Naive thymus-derived CD8-positive, alpha-beta T cell (primary cell): ENCODE measurements at places on chromosomes 3 and 15. TPM values are rescaled to one million over a fixed set of nuclear protein-coding genes. Genes with fewer than 3 reads are reported as not detected.
A peak's percentile ranks its signal among the peaks of the same experiment; 100 is the strongest.

The LMOD3 gene
- not detected for total RNA-seq

The ACAN gene
- not detected for total RNA-seq

The SEMA3B gene
- total RNA-seq: 1.0 TPM

The QTRT2 gene
- 35.7 TPM for total RNA-seq

The ARGFX gene
- not detected for total RNA-seq

The CX3CR1 gene
- total RNA-seq: 0.66 TPM

The PLA2G4E gene
- total RNA-seq: not detected

The VIPR1 gene
- total RNA-seq: 122 TPM

The P2RY13 gene
- not detected for total RNA-seq

The MLF1 gene
- total RNA-seq: not detected

DNA sequence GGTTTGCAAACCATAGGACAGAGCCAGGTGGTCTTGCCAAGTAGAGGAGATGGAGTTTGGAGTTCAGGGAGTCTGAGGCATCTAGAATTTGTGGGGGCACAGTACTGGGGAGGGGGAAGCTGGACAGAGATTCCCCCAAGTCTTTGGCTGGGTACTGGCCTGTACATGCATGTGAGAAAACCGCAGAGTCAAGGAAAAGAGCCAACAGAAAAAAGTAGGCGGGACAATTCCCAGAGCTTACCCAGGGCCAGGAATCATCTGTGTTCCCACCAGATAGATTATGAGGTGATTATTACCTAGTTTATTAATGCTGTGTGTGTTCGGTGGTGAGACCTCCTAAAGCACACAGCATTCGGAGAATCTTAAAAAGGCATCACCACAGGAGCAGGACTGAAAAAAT lies 11.3 kb downstream of the LYSMD4 start:
- no peak overlapping the region for H3K27ac ChIP-seq
- DNase-seq: no peak
- H3K4me3 ChIP-seq: no peak overlapping the region
- H3K27me3 ChIP-seq: no peaks in the 10 kb centered on the region

DNA sequence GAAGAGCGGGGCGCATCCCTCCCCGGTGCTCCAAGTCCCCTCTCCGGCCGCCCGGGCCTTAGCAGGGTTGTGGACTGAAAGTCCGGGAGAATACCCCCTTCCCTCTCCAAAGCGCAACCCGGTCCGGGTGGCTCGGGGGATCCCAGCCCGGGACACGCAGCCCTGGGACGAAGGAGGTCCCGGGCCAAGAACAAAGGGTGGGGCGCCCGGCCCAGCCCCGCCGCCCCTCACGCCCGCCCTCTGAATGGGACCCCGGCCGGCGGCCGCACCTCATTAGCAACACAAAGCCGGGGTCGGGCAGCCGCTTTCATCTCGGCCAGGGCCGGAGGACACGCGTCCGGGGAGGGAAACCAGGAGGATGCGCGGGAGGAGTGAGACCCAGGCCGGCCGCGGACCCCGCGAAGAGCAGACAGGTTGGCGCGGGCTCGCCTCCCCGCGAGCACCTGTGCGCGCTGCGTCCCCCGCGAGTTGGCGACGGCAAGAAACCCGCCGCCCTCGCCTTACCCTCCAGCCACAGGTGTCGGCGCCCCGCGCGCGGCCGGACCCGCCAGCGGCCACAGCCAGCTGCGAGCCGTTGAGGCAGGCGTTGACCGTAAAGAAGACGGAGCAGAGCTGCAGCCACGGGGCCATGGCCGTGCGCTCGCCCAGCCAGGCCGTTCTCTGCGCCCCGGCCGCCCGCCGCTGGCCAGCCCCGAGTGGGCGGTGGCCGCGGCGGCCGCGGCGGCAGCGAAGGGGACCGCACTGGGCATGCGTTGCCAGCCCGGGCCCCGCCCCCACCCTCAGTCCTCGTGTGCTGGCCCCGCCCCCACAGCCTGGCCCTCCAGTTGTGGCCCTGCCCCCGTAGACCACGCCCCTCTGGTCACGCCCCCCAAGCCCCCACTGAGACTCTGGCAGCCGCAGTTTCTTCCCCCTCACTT lies at the start of gene IL17RD:
TSS of gene IL17RD (minus strand) at position 697 of the 917 bp plus-strand sequence. CDS start at position 630, 67 bp downstream.
- peak within 1 kb of the TSS; percentile 93 for H3K4me3 ChIP-seq
- H3K27ac ChIP-seq: no peak within 1 kb of the TSS
- DNase-seq: peak; percentile 34
- peaks cover 79% of the 10 kb centered on the region for H3K27me3 ChIP-seq
- H3K36me3 ChIP-seq: no peaks in the 10 kb centered on the region

GRCh38 chr3:189941125-189941524 lies 179.6 kb downstream of the P3H2 start:
- no peak overlapping the region for H3K27ac ChIP-seq
- no peaks in the 10 kb centered on the region for H3K4me1 ChIP-seq
- H3K36me3 ChIP-seq: no peaks in the 10 kb centered on the region
- H3K4me3 ChIP-seq: no peak overlapping the region

- H3K27me3 ChIP-seq: no peaks in the 10 kb centered on the region
- peak overlapping the region; percentile 15 for H3K27ac ChIP-seq
- no peak overlapping the region for H3K4me3 ChIP-seq
- peaks cover 21% of the 10 kb centered on the region for H3K4me1 ChIP-seq
- H3K36me3 ChIP-seq: no peaks in the 10 kb centered on the region
Measured at GRCh38 chr15:58505581-58505980, 73.8 kb downstream of the LIPC start.

DNA sequence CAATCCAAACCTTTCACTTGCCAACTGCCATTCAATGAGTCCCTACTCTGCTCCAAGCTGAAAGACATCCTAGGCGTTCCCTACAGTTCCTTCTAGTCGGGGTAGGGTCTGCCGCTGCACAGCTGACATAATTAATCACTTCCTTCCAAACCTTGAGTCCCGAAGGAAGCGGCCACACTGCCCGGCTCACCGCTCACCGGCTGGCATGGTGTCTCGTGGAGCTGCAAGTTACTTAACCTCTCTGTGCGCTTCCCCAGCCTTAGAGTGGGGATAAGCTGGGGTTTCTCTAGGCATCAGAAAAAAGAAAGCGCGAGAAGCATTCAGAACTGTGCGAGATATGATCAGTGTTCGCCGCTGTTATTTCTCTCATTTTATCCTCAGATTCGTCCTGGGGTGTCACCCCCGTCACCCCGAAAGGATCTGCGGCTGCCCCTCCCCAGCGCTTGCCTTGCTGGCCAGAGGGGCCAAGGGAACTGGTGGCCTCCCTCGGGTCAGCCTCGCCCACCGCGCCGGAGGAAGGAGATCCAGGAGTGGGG lies 748 bp downstream of the MRPS25 start:
- no peak for DNase-seq
- peak overlapping the region; percentile 85 for H3K27ac ChIP-seq
- H3K4me1 ChIP-seq: peaks cover 13% of the 10 kb centered on the region
- H3K27me3 ChIP-seq: no peaks in the 10 kb centered on the region

DNA sequence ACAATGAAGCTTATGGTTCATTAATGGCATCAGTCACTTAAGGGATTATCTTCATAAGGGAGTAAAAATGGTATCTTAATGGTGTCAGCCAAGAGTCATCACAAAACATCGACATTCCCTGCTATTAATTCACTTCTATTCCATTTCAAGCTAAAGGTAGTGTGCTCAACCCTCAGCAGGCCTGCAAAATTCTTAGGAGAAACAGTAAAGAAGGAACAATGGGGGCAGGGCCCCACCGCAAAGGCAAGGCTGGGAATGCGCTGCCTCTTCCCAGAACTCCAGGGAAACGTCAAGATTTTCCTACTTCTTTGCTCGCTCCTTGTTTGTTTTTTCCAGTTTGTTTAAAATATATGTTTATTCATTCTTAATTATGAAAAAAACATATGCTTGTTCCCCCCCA lies 187.3 kb upstream of the TSC22D2 start:
- no peak overlapping the region for H3K4me3 ChIP-seq
- H3K27me3 ChIP-seq: peaks cover 44% of the 10 kb centered on the region
- peaks cover 6% of the 10 kb centered on the region for H3K4me1 ChIP-seq
- no peaks in the 10 kb centered on the region for H3K36me3 ChIP-seq
- H3K27ac ChIP-seq: no peak overlapping the region

GRCh38 chr15:81604713-81605112 lies 230.7 kb upstream of the TMC3 start:
- no peak for DNase-seq
- no peak overlapping the region for H3K27ac ChIP-seq
- H3K4me3 ChIP-seq: no peak overlapping the region
- no peaks in the 10 kb centered on the region for H3K4me1 ChIP-seq

DNA sequence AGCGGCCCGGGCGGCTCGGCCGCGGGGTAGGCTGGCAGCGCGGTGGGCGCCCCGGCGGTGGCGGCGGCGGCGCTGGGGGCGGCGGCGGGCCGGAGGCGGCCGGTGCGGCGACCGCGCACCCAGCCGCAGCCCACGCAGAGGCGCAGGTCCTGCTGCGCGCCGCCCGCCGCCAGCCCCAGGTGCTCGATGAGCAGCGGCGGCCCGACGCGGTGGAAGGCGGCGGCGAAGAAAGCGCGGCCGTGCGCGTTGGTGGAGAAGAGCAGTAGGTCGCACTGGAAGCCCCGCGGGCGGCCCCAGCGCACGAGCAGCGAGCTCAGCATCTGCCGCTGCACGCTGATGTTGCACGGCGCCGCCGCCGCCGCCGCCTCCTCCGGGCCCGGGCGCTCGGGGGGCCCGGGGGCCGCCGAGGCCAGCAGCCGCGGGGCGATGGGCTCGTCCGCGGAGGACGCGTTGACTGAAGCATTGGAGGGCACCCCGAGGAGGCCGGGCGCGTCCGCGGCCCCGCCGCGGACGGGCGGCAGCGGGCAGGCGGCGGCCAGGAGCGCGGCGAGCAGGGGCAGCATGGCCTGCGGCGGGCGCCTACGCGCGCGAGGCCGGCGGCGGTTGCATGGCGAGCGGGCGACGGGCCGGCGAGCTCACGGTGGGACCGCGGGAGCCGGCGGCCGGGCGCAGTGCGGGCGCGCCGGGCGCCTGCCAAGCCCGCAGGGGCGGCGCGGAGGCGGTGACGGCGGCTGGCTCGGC lies 452 bp downstream of the TMEM158 start:
- H3K27ac ChIP-seq: no peak overlapping the region
- peaks cover 5% of the 10 kb centered on the region for H3K4me1 ChIP-seq
- peaks cover 71% of the 10 kb centered on the region for H3K27me3 ChIP-seq
- H3K4me3 ChIP-seq: no peak overlapping the region
- peak; percentile 22 for DNase-seq

DNA sequence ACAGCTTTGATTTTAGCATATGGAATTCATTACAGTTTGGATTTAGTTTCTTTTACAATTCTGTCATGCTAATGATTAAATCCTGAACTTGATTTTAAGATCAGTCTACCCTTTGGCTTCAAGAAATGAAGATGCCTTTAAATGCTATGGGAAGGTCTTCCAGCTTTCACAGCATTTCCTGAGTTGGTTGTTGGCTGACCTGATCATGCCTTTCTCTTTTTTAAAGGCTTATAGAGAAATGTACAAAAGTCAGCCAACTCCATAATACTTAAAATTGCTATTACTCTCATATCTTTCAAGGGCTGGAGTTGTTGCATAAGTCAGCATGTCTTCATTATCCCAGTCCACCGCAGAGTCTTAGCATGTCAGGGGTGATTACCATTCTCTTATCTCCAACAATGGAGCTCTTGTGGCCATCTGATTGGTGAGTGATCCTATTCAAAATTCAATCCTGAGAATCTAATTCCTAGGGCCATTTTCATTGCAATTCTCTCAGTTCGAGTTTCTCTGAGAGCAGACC lies 123.8 kb downstream of the GMNC start:
- no peak for DNase-seq
- no peak overlapping the region for H3K4me3 ChIP-seq
- H3K4me1 ChIP-seq: no peaks in the 10 kb centered on the region
- H3K27ac ChIP-seq: no peak overlapping the region

- H3K27ac ChIP-seq: no peak overlapping the region
- no peak overlapping the region for H3K4me3 ChIP-seq
- H3K27me3 ChIP-seq: no peaks in the 10 kb centered on the region
Measured at GRCh38 chr3:164522073-164522763, 556.1 kb downstream of the SI start.

- H3K4me1 ChIP-seq: peaks cover 1% of the 10 kb centered on the region
- H3K27ac ChIP-seq: no peak overlapping the region
- H3K36me3 ChIP-seq: peaks cover 4% of the 10 kb centered on the region
- no peak for DNase-seq
- no peak overlapping the region for H3K4me3 ChIP-seq
Measured at GRCh38 chr3:114645392-114645791, 351.6 kb downstream of the TIGIT start.

DNA sequence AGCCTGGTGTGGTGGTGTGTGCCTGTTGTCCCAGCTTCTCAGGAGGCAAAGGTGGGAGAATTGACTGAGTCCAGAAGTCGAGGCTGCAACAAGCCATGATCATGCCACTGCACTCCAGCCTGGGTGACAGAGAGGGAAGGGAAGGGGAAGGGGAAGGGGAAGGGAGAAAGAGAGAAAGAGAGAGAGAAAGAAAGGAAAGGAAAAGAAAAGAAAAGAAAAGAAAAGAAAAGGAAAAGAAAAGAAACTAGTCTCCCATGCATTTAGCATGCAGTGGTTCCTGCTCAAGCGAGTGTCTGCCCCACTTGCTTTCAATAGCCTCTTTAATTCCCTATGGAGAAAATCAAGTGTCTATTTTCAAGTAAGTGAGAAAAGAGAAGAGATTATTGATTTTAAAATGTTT lies 20.6 kb upstream of the CAPN7 start:
- no peaks in the 10 kb centered on the region for H3K36me3 ChIP-seq
- H3K4me1 ChIP-seq: no peaks in the 10 kb centered on the region

- no peak overlapping the region for H3K4me3 ChIP-seq
- no peaks in the 10 kb centered on the region for H3K36me3 ChIP-seq
- H3K27me3 ChIP-seq: no peaks in the 10 kb centered on the region
- H3K27ac ChIP-seq: no peak overlapping the region
- DNase-seq: no peak
Measured at GRCh38 chr3:87900061-87900460, 158.7 kb downstream of the CGGBP1 start.

GRCh38 chr15:38861108-38861507 lies 296.5 kb upstream of the RASGRP1 start:
- H3K4me1 ChIP-seq: no peaks in the 10 kb centered on the region
- no peak for DNase-seq

GRCh38 chr15:45027220-45027619 lies 4.2 kb downstream of the SORD start:
- no peak overlapping the region for H3K4me3 ChIP-seq
- peaks cover 9% of the 10 kb centered on the region for H3K36me3 ChIP-seq
- no peak for DNase-seq
- no peaks in the 10 kb centered on the region for H3K27me3 ChIP-seq
- H3K4me1 ChIP-seq: peaks cover 10% of the 10 kb centered on the region
- H3K27ac ChIP-seq: no peak overlapping the region

GRCh38 chr3:161560008-161560637 lies 63.5 kb downstream of the OTOL1 start:
- no peak for DNase-seq
- no peaks in the 10 kb centered on the region for H3K36me3 ChIP-seq
- peaks cover 1% of the 10 kb centered on the region for H3K27me3 ChIP-seq
- H3K27ac ChIP-seq: no peak overlapping the region
- H3K4me3 ChIP-seq: no peak overlapping the region

- no peak for DNase-seq
- H3K4me3 ChIP-seq: peak overlapping the region; percentile 100
- peaks cover 53% of the 10 kb centered on the region for H3K4me1 ChIP-seq
- H3K36me3 ChIP-seq: no peaks in the 10 kb centered on the region
- peak overlapping the region; percentile 98 for H3K27ac ChIP-seq
Measured at GRCh38 chr3:143002727-143003126, 1.4 kb downstream of the U2SURP start.

GRCh38 chr15:86588413-86588812 lies 508.7 kb downstream of the AGBL1 start:
- H3K4me1 ChIP-seq: no peaks in the 10 kb centered on the region
- no peak overlapping the region for H3K4me3 ChIP-seq
- H3K27ac ChIP-seq: no peak overlapping the region

- no peaks in the 10 kb centered on the region for H3K27me3 ChIP-seq
- peaks cover 2% of the 10 kb centered on the region for H3K4me1 ChIP-seq
- H3K27ac ChIP-seq: peak overlapping the region; percentile 47
- no peaks in the 10 kb centered on the region for H3K36me3 ChIP-seq
- no peak overlapping the region for H3K4me3 ChIP-seq
- no peak for DNase-seq
Measured at GRCh38 chr15:34976743-34977142, 7.2 kb upstream of the AQR start.
